ENCODE measurements at places on chromosomes 11 and 22. TPM values are rescaled to one million over a fixed set of nuclear protein-coding genes. Genes with fewer than 3 reads are reported as not detected.

GRCh38 chr11:64572143-64572542, 18.9 kb upstream of the SLC22A12 start:
- DNase-seq: no peak

- no peak for DNase-seq
Observed at GRCh38 chr22:24338726-24339451, 68.3 kb downstream of the SPECC1L start.

The RAB38 gene
- under 0.01 TPM for total RNA-seq

DNA sequence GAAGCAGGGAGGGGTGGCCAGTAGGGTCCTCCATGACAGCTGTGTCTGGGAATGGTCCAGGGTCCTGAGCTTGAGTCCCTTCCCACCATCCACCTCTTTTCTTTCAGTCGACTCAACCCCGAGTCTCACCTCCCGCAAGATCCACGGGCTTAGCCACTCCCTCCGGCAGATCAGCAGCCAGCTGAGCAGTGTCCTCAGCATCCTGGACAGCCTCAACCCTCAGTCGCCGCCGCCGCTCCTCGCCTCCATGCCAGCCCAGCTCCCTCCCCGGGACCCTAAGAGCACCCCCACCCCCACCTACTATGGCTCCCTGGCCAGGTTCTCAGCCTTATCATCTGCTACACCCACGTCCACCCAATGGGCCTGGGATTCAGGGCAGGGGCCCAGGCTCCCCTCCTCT, 81.9 kb downstream of the CEP164 start:
- no peak for DNase-seq

The CLCF1 gene
- total RNA-seq: under 0.01 TPM

- DNase-seq: no peak
Observed at GRCh38 chr11:62026739-62027370, 59.4 kb upstream of the FTH1 start.

DNA sequence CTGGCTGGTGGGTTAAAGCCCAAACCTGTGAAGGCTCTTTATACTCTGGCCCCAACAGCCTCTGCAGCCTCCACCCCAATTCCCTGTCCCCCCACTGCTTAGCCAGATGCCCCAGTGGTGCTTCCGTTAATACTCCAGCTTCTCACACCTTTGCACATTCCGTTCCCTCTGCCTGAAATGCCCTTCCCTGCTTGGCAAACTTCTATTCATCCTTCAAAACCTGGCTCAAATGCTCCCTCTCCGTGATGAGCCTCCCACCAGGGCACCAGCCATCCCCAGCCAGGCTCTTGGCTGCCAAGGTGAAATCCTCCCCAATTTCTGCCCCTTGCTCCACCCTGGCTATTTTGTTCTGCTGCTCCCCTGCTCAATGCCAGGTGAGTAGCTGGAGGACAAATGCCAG, 12.5 kb upstream of the FADS3 start:
- no peak for DNase-seq

The GLYAT gene
- not detected for total RNA-seq

The PGA4 gene
- total RNA-seq: 0.82 TPM
